ENCODE measurements at places on chromosomes 7 and 10. TPM values are rescaled to one million over a fixed set of nuclear protein-coding genes. Genes with fewer than 3 reads are reported as not detected.

GRCh38 chr7:104136561-104136960, 71.3 kb downstream of the ORC5 start:
- DNase-seq: no peak

DNA sequence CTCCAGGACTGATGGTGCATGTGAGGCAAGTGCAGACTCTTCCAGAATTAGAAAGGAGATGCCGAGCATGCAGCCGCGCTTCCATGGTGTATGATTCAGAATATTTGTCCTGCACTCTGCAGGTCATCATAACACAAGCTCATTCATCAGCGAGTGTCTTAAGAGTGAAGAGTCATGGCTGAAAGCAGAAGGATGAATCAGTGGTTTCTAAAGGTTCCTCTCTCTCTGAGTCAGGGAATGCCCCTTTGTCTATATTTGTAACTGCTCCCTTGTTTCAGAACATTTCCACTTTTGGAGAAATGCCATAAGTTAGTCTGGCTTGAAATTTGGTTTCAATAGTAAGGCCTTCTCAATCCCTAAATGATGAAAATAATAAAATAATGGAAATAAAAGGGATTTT, 52.3 kb downstream of the HECW1 start:
- no peak for DNase-seq

DNA sequence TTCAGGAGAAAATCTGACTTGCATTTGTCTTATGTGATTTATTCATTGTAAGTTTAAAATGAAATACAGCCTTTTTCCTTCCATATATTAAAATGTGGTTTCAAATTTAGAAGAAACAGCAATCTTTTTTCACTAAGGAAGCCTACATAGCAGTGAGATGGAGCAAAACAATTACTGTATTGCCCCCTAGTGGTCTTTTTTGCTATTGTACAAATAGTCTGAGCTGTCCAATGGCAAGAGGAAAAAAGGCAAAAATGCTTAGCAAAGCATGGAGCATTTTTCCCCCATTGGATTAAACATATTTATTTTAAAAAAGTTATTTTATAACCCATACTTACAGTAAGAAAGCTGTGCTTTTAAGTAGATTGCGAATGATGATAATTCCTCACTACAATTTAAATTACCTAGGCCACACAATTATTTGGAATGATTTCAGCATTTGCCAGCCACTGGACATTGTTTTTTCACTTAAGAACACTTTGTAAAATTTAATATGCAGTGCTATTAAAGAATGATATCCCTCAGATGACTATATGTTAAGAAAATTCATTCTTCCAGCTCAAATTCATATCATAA, 119.5 kb downstream of the CPED1 start:
- peak; percentile 32 for DNase-seq

- DNase-seq: peak; percentile 47
Measured at GRCh38 chr7:945556-946255, 8.8 kb downstream of the ADAP1 start.

DNA sequence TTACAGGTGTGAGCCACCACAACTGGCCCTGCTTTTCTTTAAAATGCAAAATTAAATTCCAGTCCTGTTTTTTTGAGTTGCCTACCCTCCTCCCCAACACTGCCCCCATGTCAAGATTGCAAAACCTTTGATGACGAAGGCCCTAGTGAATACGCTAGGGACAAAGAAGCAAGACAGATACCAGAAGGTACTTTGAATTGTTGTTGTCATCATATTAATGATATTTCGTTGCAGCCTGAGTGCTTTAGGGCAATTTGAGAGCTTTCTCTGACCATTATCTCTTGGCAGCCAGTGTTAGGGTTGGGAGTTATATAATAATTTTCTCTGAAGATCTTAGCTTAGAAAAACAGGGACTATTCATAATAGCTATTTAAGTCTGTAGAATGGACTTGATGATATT, 7.1 kb downstream of the CCSER2 start:
- DNase-seq: no peak

GRCh38 chr7:117200786-117201458, 121.9 kb downstream of the WNT2 start:
- DNase-seq: no peak

DNA sequence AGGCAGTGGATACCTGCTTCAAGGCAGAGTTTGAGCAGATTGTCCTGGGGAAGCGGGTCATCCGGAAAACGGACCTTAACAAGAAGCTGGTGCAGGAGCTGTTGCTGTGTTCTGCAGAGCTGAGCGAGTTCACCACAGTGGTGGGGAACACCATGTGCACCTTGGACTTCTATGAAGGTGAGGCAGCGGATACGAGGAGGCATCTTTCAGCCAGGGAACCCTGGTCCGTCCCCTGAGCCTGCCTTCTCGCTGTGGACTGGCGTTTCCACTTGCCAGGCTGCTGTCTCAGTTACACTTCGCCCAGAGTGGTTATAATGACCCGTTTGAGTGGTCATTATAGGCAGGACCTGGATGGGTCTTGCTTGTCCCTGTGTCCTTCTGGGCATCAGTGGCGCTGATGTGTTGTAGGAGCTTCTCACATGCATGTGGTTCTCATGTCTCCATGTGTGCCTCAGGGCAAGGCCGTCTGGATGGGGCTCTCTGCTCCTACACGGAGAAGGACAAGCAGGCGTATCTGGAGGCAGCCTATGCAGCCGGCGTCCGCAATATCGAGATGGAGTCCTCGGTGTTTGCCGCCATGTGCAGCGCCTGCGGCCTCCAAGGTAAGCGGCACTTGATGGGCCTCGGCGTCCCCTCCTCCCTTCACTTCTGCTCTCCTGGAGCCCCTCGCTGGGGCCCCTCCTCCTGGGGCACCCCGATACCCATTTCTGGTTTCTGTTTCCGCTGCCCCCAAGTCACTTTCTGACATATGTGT, 18.0 kb downstream of the UPP1 start:
- no peak for DNase-seq

DNA sequence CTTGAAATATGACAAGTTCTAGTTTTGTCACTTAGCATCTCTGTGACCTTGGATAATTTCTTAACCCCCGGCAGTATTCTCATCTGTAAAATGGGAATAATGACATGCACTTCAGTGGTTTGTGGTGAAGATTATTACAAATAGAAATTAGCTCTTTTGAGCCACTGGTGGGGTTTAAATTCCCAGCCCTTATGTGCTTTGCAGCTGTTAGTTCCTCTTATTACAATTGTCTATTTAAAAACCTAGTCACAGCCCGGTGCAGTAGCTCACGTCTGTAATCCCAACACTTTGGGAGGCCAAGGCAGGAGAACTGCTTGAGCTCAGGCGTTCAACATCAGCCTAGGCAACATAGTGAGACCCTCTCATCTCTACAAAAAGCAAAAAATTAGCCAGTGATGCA, 30.1 kb downstream of the CAV1 start:
- no peak for DNase-seq

- DNase-seq: no peak
Measured at GRCh38 chr7:82745117-82745516, 301.5 kb upstream of the CACNA2D1 start.

DNA sequence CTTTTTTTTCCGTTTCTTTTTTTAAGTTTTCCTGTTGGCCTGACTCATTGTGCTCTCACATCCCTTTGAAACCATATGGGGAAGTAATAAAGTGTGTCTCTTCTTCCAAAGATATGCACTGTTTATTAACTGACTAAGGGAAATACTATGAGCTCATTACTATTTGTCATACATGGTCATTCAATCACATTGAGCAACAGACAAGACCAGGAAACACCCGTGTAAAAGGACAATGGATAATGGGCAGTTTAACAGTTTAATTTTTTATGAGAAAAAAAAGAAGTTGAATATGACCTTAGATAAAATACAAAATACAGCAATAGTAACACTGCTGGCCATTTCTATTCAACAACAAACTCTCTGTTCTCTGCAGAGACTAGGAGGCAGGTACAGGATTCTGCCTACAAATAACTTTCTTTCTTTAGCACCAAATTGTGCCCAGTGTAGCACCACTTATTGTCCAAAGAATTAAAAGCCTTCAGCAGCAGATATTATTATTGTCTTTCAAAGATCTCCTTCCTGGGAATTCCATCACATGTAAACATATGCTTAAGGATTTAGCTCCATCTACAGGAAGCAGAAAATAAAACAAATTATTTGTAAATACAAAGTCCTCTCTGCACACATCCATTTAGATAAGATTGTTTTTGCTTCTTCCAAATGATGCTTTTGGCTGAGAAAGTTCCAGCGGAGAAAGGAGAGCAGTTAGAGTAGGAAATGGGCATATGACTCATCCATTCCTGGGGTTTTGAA, 55.0 kb upstream of the AKR1E2 start:
- no peak for DNase-seq

DNA sequence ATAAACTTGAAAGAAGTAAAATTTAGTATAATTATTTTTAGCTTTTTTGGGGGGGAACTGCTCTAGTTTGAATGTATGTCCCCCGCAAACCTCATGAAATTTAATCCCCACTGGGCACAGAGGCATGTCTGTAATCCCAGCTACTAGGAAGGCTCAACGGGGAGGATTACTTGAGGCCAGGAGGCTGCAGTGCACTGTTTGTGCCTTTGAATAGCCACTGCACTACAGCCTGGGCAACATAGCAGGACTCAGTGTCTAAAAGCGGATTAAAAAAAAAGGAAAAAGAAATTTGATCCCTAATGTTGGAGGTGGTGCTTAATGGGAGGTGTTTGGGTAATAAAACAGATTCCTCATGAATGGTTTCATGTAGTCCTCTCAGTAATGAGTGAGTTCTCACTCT, 43.1 kb upstream of the PHF14 start:
- no peak for DNase-seq

DNA sequence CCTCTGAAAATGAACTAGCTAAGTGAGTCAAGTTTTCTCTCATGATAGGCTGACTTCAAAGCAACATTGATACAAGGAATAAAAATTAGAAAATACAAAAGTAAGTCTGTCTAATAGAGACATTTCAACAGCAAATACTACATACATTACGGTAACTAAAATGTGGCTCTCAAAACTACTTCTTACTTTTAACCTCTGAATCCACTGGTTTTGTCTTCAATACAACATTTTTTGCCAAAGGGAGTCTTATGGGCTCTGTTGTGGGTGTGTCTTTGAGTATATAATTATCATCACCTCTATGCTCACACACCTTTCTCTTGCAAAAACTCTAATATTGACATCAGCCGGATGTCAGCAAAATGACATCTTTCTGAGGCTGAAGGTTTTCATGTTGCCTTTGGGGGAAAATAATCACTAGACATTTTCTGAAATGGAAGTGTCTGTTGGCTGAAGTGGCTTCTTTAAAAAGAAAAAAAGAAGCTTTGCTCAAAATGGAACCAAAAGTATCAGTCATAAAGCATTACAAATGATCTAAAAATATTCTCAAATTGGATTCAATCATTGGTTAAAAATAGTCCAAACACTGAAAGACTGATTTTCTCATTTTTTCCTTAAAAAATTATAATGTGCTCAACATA, 41.8 kb upstream of the FAM133B start:
- DNase-seq: no peak

- peak; percentile 11 for DNase-seq
Measured at GRCh38 chr10:103013416-103013815, 95.3 kb downstream of the CNNM2 start.

GRCh38 chr7:103951311-103951710, 38.1 kb downstream of the RELN start:
- peak; percentile 4 for DNase-seq

- no peak for DNase-seq
Measured at GRCh38 chr10:45418417-45418848, 44.4 kb downstream of the ALOX5 start.

GRCh38 chr7:96219378-96220130, 102.3 kb downstream of the SLC25A13 start:
- DNase-seq: no peak

DNA sequence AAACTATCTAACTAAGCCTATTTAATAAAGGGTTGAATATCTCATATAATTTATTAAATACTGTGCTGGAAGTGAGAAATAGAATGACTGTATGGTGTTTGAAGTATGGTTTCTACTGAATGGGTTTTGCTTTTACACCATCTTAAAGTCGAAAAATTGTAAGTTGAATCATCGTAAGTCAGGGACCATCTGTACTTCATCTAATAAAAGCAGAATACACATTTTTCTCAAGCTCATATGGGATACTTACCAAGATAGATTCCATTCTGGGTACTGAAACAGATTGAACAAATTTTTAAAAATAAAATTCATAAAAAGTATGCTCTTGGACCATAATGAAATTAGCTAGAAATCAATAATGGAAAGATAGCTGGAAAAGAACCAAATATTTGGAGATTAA, 285.4 kb downstream of the CXCL12 start:
- no peak for DNase-seq

DNA sequence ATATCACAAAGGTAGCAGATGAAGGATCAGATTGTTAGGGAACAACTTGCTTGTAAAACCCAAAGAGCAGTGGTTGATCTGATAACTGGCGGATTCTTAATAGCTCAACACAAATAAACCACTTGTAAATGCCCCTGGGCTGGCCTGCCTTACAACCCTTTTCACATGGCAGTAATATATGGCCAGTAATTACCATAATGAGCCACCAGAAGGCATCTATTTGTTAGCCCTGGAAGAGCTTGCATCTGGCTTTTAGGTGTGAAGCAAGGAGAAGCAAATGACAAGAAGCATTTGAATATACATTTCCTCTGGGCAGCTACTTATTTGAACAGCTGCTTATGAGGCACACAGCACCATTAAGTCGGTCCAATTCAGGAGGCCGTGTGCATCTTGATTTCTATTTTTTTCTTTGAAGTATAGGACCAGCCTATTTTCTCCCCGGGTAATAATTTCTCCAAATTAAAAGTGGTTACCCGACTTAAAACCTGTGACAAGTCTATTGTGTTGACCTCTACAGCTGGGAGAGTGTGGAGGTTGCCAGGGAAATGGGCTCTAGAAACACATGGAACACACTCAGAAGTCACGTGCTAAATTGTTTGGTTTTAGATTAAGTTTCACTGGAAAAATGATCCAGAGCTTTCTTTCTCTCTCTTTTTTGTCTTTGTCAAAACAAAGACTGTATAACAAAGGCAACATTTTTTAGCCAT, 113.4 kb downstream of the SEM1 start:
- no peak for DNase-seq

GRCh38 chr10:97499561-97500296, 1.0 kb downstream of the UBTD1 start:
- DNase-seq: no peak

- DNase-seq: no peak
Measured at GRCh38 chr7:145497911-145498525, 618.6 kb upstream of the CNTNAP2 start.

GRCh38 chr7:103793614-103794013, 195.8 kb downstream of the RELN start:
- DNase-seq: no peak

- no peak for DNase-seq
Measured at GRCh38 chr10:44070282-44070681, 314.6 kb downstream of the CXCL12 start.

- no peak for DNase-seq
Measured at GRCh38 chr10:43347997-43348396, 23.4 kb upstream of the FXYD4 start.

The BLOC1S2 gene
- 38.4 TPM for polyA plus RNA-seq

The NUP42 gene
- 79.5 TPM for polyA plus RNA-seq

The NANOS1 gene
- polyA plus RNA-seq: 3.2 TPM

The GIMAP4 gene
- 22.6 TPM for polyA plus RNA-seq

The CDHR1 gene
- 0.64 TPM for polyA plus RNA-seq

The GRM3 gene
- polyA plus RNA-seq: 0.16 TPM

The WEE2 gene
- 0.36 TPM for polyA plus RNA-seq

The MYOZ1 gene
- polyA plus RNA-seq: 5.7 TPM

The DNAH11 gene
- 3.3 TPM for polyA plus RNA-seq

The MRLN gene
- 0.73 TPM for polyA plus RNA-seq

The LRIT1 gene
- polyA plus RNA-seq: not detected
